ENCODE measurements at places on chromosomes 3 and 15.

- peak; percentile 54 for DNase-seq
These were observed 600 bp downstream of the FBXO45 start for GRCh38 chr3:196569003-196569516.

DNA sequence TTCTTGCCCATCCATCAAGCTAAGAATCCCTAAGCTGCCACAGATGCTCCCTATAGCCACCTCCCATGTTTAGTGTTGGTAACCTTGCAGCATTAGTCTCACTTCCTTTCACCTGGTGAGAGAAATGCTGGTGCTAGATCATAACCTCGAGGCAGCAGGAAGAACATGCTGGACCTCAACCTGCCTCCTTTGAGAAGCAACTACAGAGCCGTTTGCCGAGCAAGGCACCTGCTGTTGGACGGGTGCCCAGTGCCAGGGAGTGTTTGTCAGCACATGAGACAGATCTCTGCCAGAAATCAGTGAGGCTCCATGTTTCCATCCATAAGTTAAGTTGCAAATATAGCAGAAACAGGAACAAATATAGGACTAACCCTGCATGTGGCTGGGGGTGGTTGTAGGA is 955.7 kb downstream of the TUSC7 start:
- DNase-seq: no peak

DNA sequence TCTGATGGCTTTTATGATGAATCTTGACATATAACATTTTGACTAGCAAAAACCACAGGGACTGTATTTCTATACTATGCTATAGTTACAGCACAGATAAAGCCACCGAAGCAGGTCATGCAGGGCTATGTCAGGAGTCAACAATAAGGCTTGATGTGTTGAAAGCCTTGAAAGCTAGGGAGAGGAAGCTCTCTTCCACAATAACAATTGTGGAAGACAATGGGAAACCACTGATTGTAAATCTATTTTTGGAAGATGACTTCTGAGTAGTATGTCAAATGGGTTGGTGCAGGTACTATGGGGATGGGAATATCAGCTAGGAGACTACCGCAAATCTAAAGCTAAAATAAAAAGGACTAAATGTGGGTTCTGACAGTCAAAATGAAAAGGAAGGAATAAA is 4.0 kb upstream of the AQR start:
- no peak for DNase-seq

- no peak for DNase-seq
These were observed 990.4 kb downstream of the GBE1 start for GRCh38 chr3:80771085-80771484.

DNA sequence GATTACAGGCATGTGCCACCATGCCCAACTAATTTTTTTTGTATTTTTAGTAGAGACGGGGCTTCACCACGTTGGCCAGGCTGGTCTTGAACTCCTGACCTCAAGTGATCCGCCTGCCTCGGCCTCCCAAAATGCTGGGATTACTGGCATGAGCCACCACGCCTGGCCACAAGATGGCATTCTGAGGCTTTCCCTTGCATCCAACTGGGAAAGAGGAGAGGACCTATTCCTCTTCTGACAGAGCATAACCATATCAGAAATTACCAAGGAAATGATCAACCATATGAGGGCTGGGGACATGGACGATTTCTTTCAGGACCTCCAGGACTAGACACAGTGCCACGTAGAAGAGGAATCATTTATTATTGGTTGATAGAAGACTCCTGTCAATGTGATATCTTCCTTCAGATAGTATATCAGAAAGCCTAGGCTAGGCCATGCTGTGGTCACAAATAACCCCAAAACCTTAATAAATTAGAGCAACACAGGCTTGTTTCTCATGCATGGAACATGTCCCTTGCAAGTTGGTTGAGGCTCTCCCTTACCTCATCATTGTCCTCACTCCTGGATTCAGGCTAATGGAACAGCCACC is 372.3 kb upstream of the IL12A start:
- no peak for DNase-seq

DNA sequence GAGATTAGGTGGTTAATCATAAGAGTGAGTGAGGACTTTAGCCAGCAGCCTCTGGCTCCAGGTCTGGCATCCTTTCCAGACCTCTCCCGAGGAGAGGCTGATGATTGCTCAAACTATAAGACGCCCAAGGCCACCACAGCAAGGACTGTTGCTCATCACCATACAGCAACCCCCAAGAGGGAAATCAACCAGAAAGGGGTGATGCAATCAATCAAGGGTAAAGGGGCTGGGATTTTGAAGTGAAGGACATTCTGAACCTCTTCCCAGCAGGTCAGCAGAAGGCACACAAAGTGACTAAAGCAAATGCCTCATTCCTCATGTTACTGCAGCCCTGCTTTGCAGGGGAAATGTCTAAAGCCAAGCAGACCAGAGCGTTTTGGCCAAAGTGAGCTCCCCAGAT is 247.3 kb upstream of the IGF1R start:
- DNase-seq: no peak

DNA sequence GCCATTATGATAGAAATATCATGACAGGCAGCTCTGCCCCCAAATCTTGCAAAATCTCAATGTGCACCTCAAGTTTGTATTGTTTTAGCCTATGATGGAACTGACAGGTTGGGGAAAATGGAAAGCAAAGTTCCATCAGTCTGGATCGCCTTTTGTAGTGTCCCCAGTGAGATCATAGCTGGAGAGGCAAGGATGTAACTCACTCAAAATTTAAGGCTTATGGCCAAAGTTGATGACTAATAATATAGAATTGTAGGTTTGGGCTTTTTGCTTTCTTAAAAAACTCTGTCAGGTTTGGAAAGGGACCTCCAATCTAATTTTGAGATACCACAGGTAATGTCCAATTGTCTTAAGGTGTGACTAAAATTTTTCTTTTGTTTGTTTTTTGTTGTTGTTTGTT is 1.4 kb upstream of the ACP3 start:
- no peak for DNase-seq

- DNase-seq: no peak
These were observed 1182.3 kb downstream of the OTOL1 start for GRCh38 chr3:162678941-162679340.

GRCh38 chr3:141105828-141106628 is 54.9 kb downstream of the SPSB4 start:
- DNase-seq: peak; percentile 42

DNA sequence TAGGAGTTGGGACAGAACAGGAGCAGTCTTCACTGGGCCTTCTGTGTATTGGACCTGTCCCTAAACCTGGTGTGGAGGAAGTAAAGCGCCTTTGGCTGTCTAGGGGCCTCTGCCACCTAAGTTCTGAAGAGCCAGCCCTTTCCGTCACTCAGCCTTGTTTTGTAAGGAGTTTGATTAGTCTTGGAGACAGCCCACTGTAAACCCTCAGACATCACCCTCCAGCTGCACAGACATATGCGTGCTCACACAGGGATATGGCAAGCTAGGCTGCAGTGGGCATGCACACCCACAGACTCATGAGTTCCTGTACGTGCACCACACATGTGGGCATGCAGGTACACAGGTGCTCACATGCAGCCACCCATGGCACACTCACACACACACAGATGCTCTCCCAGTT is 5.2 kb downstream of the PRKCD start:
- DNase-seq: no peak

- DNase-seq: no peak
These were observed 29.6 kb downstream of the COL8A1 start for GRCh38 chr3:99668044-99668443.

- DNase-seq: no peak
These were observed 262.7 kb upstream of the GADL1 start for GRCh38 chr3:31157047-31157694.

GRCh38 chr3:5710718-5711117 is 523.2 kb downstream of the EDEM1 start:
- no peak for DNase-seq

- no peak for DNase-seq
These were observed 386.0 kb upstream of the LRRC3B start for GRCh38 chr3:26236531-26236930.

- DNase-seq: no peak
These were observed 86.6 kb downstream of the HMG20A start for GRCh38 chr15:77507143-77507897.

- peak; percentile 79 for DNase-seq
These were observed 315.8 kb upstream of the SATB1 start for GRCh38 chr3:18740631-18741583.

- DNase-seq: no peak
These were observed 51.0 kb downstream of the PLCL2 start for GRCh38 chr3:16935781-16936180.

GRCh38 chr3:97736928-97737327 is 27.6 kb upstream of the ARL6 start:
- no peak for DNase-seq

DNA sequence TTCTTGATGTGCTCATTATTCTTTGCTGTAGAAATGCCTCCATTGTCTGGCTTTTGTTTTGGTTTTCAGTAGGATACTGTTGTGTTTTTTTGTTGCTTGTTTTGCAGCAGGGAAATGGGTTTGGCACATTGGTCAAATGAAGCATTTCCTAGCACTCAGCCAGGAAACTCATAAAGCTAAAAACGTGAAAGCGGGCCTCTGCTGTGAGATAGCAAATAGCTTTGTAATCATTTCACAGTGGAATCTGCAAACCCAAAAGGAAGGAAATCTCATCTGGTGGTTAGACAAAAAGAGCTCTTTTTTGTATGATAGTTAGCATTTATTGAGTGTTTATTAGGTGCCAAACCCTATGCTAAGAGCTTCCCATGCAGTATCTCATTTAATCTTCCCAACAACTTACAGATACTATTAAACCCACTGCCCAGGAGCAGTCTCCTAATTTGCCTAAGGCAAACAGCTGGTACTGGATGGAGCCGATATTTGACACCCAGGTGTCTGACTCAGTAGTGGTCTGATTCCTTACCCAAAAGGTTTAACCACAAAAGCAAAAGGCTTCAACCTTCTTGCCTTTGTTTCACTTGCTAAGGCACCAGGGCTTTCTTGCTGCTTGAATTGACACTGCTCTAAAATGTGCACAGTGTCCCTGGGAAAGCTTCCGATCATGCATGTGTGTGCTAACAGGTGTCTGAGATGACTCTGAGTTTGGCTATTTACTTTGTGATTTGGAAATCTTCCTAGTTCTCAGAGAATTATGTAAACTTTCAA is 527.9 kb upstream of the MDFIC2 start:
- no peak for DNase-seq

GRCh38 chr3:71160785-71161546 is 422.6 kb downstream of the FOXP1 start:
- no peak for DNase-seq

GRCh38 chr3:143644370-143645089 is 203.7 kb downstream of the SLC9A9 start:
- DNase-seq: peak; percentile 8

DNA sequence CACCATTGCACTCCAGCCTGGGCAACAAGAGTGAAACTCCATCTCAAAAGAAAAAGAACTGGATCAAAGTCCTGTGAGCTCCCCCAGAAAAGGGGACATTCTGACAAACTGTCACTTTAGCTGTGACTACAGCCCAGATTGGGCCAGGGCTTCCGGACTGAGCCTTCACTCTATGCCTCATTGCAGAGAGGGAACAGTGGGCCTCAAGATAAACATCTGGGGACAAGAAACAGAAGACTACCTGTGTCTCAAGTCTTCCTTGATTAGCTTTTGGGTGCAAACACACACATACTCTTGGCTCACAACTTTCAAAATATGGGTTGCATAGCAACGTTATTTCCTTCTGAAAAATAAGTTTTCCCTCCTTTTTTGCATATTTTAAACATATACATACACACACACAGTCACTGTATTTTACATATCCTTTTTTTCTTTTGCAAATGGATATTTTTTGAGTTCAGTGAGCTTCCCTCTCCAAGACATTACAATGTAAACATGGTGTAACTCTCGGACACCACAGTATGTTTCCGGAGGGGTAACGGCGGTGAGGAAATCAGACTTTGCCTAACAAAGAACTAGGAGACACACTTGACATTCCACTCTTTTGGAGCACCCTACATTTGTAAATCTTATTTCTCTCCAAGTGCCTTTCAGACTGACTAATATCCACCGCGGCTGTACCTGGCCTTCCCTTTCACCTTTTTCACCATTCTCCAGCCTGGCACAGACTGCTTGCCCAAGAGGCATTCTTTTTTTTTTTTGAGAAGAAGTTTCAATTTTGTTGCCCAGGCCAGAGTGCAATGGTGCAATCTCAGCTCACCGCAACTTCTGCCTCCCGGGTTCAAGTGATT is 3.5 kb downstream of the TKT start:
- peak; percentile 24 for DNase-seq

DNA sequence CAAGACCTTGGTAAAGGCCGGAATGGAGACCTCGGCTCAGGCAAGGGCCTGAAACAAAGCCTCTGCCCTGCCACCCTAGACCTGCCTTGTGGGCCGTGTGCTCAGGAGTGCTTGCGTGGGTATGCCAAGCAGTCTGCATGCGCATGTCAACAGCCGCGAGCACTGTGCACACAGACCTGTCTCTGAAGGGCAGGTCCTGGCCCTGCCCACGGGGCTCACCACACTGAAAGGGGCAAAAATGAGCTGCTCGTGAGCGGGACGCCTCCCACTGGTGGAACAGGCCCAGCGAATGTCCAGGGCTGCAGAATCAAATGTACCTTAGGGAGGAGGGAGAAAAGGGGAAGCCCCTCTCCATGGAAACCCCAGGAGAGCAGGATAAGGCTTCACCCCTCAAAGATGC is 44.3 kb upstream of the FGD5 start:
- no peak for DNase-seq

- DNase-seq: no peak
These were observed 65.2 kb downstream of the EIF4E3 start for GRCh38 chr3:71659864-71660591.

- DNase-seq: no peak
These were observed 108.7 kb downstream of the RARB start for GRCh38 chr3:25536521-25537391.

DNA sequence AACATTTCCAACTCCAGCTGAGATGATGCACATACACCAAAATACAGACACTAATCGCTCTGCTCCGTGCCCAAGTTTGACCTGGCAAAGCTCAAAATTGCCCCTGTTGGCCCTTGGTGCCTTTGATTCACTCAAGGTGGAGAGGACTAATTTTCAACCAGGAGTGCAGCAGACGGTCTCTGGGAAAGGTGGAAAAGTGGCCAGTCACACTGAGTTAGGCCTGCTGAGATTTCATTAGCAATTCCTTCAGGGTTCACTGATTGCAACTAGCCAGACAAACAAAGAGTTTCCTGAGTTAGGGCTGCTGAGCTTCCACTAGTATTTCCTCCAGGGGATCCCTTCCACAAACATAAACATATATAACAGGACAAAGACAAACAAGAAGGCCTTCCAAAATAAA is 28.7 kb upstream of the LHFPL4 start:
- no peak for DNase-seq

DNA sequence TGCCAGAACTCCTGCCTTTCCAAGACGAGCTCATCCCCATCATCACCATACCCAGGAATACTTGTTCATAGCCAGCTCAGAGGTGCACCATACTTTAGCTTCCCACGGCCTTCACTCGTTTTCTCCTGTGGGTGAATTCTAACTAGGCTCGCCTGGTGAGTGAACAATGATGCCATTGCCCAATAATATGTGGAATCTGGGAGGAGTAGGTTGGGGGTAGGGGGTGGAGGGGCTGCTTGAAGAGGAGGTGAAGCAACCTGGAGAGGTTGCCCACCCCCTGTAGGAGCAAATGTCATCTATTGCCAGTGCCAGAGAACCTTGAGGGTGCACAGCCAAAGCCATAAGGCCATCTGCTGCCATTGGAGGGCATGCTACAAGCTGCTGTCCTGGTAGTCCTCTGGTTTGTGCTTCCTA is 592 bp upstream of the ZNF445 start:
- DNase-seq: no peak

- DNase-seq: peak; percentile 76
These were observed 13.9 kb downstream of the SPINT1 start for GRCh38 chr15:40857601-40858341.

GRCh38 chr15:32829436-32829835 is 111.6 kb downstream of the GREM1 start:
- no peak for DNase-seq
